Endothelial cell (in vitro differentiated cells): ENCODE measurements at places on chromosomes 5 and 9.

GRCh38 chr5:118597543-118597942 is 390.8 kb downstream of the DTWD2 start:
- DNase-seq: no peak

GRCh38 chr5:132327252-132327955 is 33.2 kb downstream of the SLC22A4 start:
- DNase-seq: no peak

DNA sequence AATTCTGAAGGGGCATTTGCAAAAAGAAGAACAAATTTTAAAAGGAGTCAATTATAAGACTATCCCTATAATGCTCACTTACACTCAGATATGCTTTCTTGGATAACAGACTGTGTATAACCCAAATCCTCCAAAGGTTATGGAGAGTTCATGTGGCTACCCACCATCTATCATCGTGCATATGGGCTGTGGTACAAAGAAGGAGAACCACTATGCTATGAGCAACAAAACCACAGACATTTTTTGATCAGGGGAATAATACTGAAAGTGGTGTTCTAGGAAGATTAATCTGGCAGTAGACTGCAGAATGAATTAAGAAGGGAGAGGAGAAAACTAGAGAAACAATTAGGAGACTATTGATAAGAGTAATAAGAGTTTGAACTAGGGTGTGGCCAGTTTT is 16.8 kb downstream of the NR3C1 start:
- DNase-seq: no peak

- DNase-seq: peak; percentile 82
Measured at GRCh38 chr9:93827545-93828330, 127.4 kb downstream of the BARX1 start.

- peak; percentile 39 for DNase-seq
Measured at GRCh38 chr5:138065102-138065501, 18.7 kb upstream of the WNT8A start.

DNA sequence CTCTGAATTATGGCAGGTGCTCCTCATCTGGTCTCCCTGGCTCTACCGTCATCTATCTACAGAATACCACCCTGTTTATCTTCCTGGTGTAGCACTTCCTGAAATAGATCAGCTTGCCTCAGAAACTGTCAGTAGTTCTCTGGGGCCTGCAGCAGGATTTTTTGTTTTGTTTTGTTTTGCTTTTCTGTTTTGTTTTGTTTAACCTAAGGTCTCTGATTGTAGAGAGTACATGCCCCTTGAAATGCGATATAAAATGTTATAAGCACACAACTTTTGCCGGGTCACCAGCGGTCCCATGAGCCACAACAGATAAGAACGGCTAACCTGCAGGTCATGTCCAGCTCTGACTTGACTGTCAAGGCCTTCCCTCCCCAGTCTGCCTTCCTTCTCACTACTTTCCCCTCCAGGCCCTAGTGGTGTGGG is 26.6 kb upstream of the CREBRF start:
- DNase-seq: no peak

- DNase-seq: no peak
Measured at GRCh38 chr5:168064933-168065622, 226.4 kb upstream of the WWC1 start.
